ENCODE measurements at places on chromosomes 12 and 14.

DNA sequence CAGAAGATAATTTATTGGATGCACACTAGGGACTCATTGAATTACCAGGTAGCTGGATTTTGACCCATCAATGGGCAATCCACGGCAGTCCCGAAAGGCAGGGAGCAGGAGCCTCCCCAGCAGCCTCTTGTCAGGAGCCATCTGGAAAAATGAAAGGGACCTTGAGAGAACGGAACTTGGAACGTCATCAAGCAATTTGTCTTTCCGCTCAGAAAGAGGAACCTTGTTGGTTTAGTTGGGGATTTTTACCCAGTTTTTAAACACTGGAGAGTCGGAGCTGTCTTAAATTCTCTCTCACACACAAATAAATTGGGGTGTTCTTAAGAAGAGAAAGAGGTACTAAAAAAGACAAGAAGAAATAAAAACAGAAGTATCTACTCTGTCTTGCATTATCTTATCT is 1351.7 kb upstream of the TMEM132C start:
- no peak for DNase-seq

GRCh38 chr14:92511453-92512238 is 1.9 kb upstream of the RIN3 start:
- peak; percentile 52 for DNase-seq

- DNase-seq = no peak
Observed at GRCh38 chr12:7009512-7009911, 8.8 kb downstream of the LPCAT3 start.

- DNase-seq = no peak
Observed at GRCh38 chr12:52349196-52349595, 18.1 kb downstream of the KRT85 start.

DNA sequence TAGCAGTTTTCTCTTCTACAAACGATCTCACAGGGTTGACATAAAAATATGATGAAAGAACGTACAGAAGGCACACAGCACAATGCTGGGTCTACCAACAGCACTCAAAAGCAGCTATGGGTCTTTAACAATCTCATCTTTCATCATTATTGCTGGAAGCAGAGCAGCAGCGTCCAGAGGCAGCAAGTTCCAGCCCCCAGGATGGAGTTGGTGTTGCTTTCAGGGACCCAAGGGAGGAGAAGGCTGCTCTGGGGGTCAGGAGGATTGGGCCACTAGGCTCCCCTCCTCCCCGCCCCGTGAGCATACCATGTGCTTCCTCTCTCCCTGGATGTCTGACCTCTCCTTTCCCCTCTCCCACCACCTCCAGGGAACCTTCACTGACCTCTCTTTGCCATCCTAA is 13.3 kb downstream of the KCTD10 start:
- peak; percentile 26 for DNase-seq

DNA sequence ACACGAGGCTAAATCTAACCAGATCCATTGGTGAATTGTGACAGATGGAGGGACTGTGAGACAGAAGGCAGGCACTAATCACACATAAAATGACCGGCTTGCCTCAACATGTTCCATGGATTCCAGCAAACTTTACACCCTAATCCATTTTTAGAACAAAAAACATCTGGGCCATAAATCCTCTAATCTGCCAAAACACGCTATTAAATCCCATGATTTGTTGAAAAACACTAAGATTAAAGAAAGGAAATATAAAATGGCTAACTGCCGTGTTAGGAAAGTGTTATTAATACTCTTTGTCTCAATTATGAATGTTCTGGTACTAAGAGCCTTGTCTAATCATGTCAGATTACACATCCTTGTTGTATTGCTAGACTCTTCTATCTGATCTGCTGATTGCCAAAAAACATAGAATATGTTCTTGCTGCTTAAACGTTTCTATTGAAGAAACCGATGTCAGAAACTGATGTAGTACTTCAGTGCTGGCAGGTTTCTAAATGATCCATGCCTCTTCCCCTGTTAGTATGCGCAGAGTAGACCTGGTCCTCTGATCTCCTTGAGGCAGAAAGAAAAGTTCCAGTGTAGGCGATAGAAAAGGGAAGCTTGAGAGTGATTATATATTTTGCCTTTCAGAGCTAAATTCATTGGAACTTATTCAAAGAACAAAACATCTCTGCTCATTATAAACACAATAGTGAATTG is 384.9 kb downstream of the SOX5 start:
- no peak for DNase-seq

DNA sequence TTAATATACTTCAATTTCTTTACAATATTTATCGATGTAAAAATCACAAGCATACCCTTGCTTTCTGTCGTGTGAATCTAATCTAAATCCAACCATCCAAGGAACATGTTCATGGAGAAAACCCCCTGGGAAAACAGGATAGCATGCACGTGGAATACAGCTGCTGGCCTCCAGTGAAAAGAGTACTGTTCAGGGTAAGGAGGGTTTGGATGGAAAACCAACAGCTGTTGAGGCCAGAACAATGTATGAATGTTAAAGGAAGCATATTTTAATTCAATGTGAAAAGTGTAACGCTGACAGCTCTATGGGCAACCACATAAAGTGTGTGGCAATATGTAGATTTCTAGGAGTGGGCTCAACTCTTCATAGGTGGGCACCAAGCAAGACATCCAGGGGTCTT is 344.0 kb downstream of the TMEM132D start:
- DNase-seq = no peak

Data from trophoblast cell (in vitro differentiated cells and primary cell).